Stimulated activated CD4-positive, alpha-beta T cell treated with anti-CD3 and anti-CD28 coated beads, TNF-alpha, amount 100 ng/mL, for 1 hour (primary cell): ENCODE measurements at places on chromosomes 12 and 14.

DNA sequence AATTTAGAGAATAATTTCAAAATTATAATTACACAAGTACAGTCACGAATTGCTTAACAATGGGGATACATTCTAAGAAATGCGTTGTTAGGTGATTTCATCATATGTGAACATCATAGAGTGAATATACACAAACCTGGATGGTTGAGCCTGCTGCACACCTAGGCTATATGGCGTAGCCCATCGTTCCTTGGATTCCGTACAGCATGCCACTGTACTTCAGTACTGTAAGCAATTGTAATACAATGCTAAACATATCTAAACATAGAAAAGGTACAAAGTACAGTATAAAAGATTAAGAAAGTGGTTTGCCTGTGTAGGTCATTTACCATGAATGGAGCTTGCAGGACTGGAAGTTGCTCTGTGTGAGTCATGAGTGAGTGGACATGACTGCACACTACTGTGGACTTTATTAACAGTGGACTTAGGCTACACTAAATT is 286.2 kb downstream of the CACNA1C start:
- DNase-seq, result no peak

DNA sequence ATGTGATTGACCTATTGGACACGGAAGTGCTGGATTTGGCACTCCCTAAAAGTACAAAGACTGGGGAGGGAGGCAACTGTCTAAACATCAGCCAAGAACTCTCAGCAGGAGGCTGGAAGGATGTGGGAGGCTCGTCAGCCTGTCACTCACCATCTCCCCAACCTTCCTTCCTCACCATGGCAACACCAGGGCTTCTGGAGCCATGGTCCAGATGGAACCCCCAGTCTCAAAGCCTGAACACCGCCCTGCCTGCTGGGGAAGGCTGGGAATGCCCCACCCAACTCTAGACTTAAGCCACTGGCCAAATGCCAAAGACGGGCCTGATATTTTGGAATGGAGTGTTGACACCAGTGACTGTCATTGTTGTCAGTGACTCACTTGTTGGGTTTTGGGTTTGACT is 55.3 kb downstream of the GALNT16 start:
- no peak for DNase-seq

GRCh38 chr12:44708218-44708617 is 167.9 kb downstream of the NELL2 start:
- no peak for DNase-seq

GRCh38 chr12:105622846-105623736 is 292.6 kb downstream of the C12orf75 start:
- no peak for DNase-seq

GRCh38 chr12:29157486-29157946 is 8.4 kb downstream of the FAR2 start:
- DNase-seq, result no peak

GRCh38 chr14:35826952-35827416 is 846 bp downstream of the BRMS1L start:
- no peak for DNase-seq
